ENCODE measurements at places on chromosomes 12 and 14.
A peak's percentile ranks its signal among the peaks of the same experiment; 100 is the strongest.

- peak; percentile 36 for DNase-seq
Measured at GRCh38 chr12:47397664-47398281, 308.1 kb downstream of the RPAP3 start.

DNA sequence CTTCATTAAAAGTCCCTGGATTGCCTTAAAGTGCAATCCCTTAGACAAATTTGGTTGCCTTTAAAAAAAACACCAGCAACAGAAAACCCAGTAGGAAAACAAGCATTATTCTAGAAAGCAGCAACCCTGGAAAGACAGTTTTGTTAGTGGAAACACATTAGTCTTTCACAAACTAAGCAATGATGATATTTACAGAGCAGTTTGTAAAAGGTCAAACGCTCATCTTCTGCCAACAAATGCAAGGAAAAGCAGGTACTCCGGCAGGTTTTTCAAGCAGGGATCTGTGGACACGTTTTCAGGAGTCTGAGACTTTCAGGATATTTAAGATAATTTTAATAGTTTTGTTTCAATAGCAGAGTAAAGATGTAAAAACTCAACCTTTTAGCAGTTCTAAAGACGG, 202.2 kb downstream of the EXOC5 start:
- no peak for DNase-seq

DNA sequence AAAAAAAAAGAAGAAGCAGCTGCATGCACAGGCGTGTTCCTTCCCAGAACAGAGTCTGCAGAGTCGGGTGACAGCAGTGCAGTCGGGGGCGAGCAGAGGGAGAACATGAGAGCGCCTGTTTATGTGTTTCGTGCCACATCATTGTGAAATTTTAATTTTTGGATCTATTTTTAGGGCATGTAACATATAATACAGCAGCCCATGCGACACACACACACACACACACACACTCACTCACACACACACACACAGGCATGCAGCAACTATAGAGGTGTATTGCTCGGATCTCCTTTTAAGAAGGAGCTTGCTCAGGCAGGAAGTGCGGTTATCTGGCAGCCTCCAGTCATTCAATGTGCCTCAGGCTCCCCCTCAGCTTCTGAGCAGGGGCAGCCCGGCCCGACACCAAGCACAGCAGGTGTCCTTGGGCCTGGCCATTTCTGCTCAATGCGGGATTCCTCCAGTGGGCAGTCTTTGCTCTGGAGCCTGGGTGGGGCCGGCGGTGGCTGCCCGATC, 71.8 kb downstream of the ZNF664 start:
- no peak for DNase-seq

DNA sequence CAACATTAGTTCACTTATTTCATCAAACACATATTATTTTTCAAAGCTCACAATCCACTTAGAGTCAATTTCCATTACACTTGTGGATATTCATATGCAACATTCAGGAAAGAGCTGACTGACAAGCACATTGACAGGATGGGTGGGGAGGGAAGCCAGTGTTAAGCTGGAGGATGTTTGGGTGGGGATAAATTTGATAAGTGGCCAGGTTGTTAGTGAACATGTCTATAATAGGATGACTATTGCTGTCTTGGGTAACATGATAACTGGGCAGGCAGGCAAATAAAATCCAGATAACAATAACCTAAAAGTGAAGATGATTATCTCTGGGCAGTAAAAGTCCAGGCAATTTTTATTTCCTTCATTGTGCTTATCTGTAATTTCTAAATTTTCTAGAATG, 73.8 kb upstream of the OSBPL8 start:
- DNase-seq, result no peak

DNA sequence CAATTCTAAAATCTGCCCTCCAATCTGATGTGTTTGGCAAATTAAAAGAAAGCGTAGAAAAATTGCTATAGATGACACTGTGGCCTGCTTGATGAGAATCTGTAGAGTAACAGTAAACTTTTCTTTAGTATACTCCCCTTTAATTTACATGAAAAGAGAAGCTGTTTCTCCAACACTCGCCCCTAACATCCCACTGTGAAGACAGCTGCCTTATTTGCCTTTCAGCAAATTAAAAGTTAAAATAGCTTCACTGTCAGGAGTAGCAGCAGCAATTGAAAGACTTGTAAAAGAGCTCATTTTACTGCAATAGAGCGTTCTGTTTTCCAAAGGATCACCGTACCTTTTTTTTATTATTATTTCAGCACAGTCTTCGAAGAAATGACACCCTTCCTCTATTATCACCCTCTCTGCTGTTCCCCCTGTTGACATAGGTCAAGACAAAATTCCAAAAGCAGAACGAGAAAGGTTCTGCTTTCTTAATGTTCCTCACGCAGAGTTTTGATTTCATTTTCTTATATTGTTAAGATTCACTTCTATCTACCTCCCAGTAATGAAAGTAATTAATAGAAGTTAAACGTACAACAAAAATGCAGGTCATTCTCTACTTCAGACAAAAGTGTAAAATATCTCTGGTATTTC, 153.5 kb upstream of the USP15 start:
- DNase-seq, result no peak

DNA sequence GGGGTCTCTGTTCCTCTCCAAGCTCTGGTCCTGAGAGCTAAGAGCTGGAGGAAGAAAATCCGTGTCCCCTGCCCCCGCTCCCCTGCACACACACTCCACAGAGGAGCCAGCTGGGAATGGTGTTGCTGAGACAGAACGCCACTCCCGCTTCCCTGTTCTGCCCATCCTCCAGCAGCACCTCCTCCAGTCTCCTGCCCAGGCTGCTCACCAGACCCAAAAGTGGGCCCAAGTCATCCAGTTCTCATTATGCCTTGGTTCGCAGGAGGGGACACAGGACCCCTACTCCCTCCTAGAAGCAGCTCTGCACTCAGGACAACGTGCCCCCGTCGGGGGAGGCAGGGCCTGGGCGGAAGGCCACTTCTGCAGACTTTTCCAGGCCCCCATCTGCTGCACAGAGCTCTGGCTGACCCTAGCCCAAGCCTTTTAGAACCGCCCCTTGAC, 830 bp upstream of the TRMT61A start:
- DNase-seq, result no peak

GRCh38 chr14:91573528-91573893, 63.4 kb upstream of the PPP4R3A start:
- DNase-seq, result no peak

DNA sequence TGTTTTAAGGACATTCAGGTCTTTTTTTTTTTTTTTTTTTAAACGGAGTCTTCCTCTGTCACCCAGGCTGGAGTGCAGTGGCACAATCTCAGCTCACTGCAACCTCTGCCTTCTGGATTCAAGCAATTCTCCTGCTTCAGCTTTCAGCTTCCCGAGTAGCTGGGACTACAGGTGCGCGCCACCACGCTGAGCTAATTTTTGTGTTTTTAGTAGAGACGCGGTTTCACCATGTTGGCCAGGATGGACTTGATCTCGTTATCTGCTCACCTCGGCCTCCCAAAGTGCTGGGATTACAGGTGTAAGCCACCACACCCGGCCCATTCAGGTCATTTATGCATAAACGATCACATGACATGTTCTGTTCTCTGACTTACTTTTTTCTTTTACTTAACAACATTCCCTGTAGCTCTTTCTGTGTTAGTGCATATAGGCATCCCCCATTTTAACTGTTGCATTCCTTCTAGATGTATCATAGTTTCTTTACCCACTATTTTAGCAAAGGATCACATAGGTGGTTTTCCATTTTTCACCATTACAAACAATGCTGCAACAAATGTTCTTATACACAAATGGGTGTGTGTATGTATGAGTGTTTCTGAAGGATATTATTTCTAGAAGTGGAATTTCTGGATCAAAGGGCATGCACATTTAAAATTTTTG, 74.2 kb downstream of the ARF6 start:
- DNase-seq, result no peak

DNA sequence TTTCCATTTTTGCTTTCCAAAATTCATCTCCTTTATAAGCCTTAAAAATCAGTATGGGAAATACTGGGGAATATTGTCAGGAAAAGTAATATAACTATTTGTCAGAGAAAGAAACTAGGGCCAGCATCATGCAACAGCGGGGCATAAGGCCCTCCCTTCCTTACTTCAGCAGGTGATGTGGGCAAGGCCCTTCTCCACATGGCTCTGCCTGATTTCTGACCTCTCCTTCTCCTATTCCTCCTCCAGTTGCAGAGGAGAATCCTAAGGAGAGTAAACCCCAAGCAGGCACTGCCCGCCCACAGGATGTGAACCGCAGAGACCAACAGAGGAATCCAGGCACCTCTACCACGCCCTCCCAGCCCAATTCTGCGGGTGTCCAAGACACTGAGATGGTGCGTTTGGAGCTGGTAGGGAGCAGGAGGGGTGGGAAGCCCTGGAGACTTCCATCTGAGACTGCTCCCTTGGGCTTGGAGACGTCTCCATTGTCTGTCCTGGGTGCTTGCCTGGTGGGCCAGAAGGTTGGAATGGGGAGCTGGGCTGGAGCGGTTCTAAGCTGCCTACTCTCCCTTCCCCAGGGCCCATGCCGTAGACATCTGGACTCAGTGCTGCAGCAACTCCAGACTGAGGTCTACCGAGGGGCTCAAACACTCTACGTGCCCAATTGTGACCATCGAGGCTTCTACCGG, 2.7 kb upstream of the SOAT2 start:
- no peak for DNase-seq

GRCh38 chr14:77065851-77066577, 32.0 kb upstream of the CIPC start:
- DNase-seq, result no peak

DNA sequence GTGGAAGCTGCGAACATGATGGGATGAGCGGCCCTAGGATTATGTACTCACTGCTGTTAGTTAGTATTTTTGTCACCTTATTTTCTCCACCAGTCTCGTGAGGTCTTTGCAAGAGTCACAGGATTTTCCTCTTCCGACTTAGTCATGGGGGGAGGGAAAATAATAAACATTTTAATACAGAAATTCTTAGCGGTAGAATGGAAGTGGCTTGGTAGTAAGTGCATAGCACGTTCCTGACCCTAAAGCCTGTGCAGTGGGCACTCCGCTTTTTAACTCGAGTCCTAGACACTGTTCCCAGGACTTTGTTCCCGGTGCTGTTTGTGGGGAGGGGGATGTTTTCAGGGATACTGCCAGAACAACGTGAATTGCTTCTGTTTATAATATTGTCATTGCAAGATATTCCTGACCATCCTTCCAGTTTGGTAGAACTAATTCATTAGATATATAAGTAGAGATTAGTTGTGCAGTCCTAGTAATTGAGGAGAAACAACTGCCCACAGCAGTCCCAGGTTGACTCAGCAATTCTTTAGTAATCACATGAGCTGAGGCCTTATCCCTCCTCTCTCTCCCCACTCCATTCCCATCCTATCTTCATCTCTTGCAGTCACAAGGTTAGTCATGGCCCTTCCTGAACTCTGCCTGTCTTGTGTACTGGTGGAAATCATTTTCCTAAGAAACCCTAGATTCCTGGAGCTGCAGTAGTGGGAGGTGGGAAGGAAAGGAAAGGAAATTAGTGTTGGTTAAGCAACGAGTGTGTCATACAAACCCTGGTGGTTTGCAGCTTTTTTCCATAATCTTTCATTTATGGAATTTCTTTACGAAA, 799 bp downstream of the SLC38A6 start:
- DNase-seq, result peak; percentile 28

DNA sequence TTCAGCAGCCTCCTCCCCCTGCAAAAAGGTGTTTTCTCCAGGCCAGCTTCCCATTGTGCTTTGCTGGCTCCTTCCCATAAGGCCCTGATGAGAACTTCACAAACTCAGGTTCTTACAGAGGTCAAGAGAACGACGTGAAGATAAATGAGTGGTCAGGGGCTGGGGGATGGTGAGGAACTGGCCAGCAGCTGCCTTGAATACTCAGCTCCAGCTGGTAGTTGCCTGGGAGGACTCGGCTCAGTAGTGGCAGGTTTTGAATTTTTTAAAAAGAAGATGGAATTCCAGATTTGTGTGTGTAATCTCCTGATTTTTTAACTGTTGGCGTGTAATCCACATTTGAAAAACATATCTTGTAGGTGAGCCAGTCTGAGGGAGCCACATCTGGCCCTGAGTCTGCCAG, 5.9 kb downstream of the DDX55 start:
- no peak for DNase-seq

- DNase-seq, result no peak
Measured at GRCh38 chr12:30624009-30624408, 71.7 kb downstream of the IPO8 start.

DNA sequence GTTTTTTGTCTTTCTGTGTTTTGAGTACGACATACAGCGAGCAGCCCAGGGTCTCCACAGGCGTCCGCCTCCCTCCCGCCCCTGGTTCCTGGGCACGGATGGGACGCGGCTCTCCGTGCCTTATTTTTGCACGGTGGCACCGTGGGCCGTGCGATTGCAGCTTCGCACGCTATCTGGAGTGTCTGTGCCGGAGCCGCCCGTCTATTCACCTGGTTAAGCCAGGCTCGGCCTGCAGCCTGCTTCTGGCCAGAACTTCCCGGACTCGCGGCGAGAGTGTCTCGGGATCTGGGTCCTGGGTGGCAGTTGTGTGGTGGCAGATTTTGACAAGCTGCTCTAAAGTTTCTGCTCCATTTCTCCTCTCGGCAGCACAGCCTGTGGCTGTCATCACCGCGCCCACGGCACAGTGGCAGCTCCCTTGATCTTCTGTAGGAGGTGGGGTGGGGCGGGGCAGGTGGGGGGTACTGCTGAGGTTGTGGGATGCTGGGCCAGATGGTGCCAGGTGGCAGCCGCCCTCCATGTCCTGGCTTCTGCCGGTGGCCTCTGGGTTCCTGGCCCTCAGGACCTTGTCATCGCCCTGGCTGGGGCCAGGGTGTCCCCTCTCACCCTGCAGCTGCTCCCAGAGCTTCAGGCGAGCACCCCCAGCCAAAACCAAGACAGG, 2.9 kb downstream of the MMP17 start:
- DNase-seq, result peak; percentile 1

DNA sequence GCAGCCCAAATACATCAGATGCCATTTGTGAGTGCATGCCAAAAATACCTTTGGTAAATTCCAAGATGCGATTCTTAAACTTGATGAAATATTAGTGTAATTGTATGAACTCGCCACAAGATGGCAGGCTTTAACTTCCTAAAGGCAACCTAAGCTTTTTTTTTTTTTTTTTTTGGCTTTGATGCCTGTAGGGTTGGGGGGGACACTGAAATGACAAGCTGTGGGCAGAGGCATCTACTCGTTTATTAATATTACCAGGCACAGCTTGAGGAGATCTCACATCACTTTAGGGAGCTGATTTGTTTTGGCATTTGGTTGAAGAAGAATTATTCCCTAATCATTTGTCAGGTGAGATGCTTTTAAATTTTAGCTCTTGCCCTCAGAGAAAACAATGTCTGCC, 126.7 kb upstream of the CCDC196 start:
- peak; percentile 52 for DNase-seq

DNA sequence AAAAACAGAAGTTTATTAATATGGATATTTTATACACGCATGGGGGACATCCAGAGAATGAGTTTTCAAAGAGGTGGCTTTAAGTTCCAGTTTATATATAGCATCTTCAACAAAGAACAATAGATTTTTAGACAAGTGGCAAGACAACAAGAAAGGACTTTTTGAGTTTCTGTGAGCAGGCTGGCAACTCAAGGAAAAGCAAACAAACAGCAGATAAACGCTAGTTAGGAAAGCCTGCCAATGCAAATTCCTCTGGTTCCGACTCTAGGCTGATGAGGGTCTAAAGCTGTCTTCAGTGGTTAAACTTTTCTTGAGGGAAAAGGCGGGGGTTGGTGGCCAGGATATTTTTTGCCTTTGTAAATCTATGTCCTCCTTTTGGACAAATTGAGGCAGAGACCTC, 78.4 kb upstream of the EEA1 start:
- DNase-seq, result no peak
